ENCODE measurements at places on chromosomes 1 and 21.

- DNase-seq, result peak; percentile 24
These were observed 71.0 kb downstream of the RD3 start for GRCh38 chr1:211420845-211421454.

DNA sequence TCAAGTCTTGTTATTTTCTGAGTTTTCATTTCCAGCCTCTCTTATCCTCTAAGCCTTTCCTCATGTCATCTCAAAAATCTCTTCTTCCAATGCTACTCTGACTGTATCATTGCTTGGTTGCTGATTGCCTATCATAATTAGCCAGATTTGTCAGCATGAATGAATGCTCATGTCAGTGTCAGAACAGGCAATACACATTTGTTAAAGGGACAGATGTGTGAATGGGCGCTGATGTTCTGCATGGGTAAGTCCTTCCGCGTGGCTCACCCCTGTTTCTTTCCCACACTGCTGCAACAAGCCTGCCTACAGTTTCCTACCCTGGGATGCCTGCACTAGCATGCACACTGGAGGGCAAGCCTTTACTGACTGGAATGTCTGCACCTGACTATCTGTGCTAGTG, 100.6 kb downstream of the RHOU start:
- no peak for DNase-seq

DNA sequence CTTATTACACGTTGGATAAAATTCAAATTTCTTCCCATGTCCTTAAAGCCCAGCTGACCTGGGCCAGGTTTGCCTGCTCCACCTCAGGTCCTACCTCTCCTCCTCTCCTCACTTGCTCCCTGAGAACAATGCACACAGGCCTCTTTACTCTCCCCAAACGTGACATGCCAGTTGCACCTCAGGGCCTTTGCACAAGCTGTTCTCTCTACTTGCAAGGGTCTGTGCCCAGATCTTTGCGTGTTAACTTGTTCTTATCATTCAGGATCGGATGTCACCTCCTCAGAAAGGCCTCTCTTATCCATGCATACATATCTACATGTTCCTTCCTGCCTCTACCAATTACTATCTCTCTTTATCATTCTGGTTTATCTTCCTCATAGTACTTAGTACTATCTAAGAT, 14.7 kb upstream of the LEFTY1 start:
- DNase-seq, result no peak

- no peak for DNase-seq
These were observed 163.8 kb upstream of the ESRRG start for GRCh38 chr1:216887032-216887431.

GRCh38 chr1:154813300-154813816, 56.7 kb downstream of the KCNN3 start:
- DNase-seq, result no peak

DNA sequence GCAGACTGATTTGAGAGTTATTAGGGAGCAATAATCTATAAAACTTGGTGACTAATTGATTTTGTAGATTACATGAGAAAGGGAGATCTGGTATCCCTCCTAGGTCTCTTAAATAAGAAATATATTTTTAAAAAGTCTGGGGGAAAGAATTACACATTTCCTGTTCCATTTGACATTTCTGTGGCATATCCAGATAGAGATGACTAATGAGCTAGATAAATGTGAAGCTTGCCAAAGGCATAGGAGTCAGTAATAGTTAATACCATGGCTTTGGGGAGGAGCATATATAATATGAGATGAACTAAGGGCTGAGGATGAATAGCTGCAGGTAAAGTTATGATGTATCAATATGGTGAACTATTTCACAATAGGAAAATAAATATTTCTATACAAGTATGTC, 663.7 kb downstream of the PTPRC start:
- DNase-seq, result no peak

GRCh38 chr1:30701258-30701633, 22.1 kb downstream of the MATN1 start:
- no peak for DNase-seq

DNA sequence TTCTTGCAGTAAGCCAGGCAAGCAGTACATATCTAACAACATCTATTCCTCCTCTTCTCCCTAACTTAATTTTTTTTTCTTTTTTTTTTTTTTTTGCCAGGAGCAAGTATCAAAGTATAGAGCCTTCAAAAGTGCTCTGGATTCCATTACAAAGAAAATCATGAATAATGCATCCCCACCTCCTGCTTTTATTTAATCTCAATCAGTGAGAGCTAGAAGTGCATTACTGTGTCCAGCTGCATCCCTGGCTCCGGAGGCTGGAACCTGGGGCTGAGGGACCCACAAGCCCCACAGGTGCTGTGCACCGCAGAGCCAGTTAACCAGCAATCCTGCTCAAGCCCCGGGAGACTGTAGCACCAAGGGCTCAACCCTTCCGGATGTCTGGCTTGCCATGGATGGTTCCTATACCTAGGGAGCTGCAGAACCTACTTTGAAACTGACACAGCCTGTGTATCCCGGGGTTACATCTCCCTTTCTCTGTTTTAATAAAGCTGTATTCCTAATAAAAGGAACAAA, 455.9 kb upstream of the RUNX1 start:
- DNase-seq, result no peak

- no peak for DNase-seq
These were observed 114.4 kb downstream of the CASZ1 start for GRCh38 chr1:10682108-10682445.

GRCh38 chr1:241208910-241209379, 148.1 kb downstream of the RGS7 start:
- no peak for DNase-seq

GRCh38 chr1:193419295-193419694, 232.9 kb upstream of the B3GALT2 start:
- no peak for DNase-seq

DNA sequence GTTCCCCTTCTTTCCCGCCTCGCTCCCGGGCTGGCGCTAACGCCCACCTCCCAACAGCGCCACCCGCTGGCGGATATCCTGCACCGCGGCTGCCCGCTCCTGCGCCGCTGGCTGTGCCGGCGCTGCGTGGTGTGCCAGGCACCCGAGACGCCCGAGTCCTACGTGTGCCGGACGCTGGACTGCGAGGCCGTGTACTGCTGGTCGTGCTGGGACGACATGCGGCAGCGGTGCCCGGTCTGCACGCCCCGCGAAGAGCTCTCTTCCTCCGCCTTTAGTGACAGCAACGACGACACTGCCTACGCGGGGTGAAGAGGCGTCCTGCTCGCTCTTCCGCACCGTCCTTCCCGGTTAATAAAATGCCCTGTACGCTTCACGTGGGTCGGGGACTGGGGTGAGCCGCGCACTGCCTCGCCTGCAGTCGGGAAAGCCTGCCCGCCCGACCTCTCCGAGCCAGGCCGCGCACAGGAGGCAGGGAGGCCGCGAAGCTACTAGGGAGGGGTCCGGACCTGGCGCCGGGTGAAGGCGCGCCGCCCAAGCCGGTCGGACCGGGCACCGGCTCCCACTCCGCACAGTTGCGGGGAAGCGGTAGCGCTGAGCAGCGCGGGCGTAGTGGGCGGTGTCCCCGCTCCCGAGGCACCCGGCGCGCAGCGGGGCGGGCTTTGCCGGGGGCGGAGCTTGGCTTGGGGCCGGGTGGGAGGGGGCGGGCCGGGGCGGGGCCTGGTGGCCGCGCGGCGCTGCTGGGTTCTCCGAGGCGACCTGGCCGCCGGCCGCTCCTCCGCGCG, at the start of gene ADAM15:
TSS of gene ADAM15 (plus strand) at position 757 of the 782 bp plus-strand sequence. CDS start 71 bp downstream, outside the sequence.
- DNase-seq, result no peak

- no peak for DNase-seq
These were observed 19.0 kb upstream of the JUN start for GRCh38 chr1:58802640-58803399.

GRCh38 chr1:93549811-93550210, 101.9 kb downstream of the FNBP1L start:
- DNase-seq, result no peak

DNA sequence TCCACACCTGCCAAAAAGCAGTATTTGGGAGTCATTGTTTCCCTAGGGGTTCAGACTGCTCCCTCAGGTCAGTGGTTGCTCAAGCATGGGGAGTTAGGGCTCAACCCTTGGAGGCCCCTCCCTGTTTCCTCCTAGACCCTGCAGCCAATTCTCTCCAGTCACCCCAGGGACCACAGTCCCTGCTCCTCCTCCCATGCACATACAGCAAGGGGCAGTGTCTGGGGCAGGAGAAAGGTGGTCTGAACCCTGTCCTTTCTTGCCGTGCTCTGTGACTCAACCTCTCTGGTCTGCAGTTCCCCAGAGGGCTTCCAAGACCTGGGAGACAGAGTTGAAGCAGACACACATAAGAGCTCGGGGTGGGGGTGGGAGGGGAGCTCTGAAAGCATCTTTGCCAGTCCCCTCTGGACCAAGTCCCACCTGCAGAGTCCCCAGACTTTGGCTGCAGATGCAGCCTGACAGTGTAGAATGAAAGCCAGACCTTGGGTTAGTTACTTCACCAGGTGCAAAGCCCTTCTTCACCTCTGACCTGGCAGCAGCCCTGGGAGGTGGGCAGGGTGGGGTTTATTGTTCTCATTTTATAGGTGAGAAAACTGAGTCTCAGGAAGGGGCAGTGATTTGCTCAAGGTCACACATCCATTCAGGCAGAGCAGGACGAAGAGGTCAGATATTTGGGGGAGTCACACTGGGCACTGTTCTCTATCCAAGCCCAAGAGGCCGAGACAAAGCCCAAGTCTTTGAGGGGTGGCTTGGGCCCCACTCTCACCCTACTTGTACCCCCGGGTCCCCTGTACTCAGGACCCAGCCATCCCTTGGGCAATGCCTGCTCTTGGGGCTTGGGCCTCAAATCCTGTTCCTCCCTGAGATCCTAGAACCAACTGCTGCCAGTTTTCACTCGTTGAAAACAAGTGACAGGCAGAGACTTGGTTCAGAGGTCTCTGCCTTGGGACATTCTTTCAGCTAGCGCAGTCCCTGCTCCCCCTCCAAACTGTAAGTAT, 748 bp downstream of the PDZK1IP1 start:
- DNase-seq, result no peak

DNA sequence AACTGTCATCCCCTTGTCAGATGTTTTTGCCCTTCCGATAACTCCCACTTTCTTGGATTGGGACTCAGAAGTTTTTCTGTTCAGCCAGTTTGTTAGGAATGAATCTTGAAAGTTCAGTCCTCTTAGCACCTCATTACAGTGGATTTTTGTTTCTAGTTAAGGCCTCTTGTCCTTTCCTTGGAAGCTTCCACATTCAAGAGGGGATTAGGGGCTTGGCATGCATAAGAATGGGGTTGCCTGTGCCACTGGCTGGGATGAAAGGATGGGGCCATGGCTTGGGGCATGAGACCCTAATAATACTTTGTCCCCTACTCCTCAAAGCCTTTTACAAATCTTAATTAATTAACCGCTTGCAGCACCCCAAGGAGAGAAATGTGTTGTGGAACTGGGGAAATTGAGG, 2.4 kb upstream of the DHDDS start:
- DNase-seq, result no peak
